Large intestine (tissue), 12 donors: ENCODE measurements at places on chromosomes 5 and 9. TPM values are rescaled to one million over a fixed set of nuclear protein-coding genes. Genes with fewer than 3 reads are reported as not detected.

Gene MPDZ
- polyA plus RNA-seq = 51.0 TPM

DNA sequence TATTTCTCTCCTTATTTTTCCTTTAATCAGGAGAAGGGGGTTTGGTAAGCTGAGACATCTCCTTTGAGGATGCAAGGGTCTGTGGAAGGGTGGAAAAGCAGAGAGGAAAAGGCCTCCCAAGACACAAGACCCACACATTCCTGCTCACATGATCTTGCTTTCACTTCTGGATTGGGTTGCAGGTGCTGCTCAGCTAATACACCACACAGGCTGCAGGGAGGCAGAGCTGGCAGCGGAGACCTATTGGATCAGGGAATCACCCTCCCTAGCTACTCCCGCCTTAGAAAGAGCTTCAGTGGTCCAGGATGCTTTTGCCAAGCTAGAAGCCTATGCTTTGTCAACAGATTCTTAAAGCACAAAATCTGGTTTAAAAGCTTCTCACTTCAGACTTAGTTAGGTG, 87.6 kb upstream of the IL33 start:
- DNase-seq = no peak
- H3K4me1 ChIP-seq = no peaks in the 10 kb centered on the region

Gene OR13C4
- polyA plus RNA-seq = not detected

Gene OR1J2
- not detected for polyA plus RNA-seq

DNA sequence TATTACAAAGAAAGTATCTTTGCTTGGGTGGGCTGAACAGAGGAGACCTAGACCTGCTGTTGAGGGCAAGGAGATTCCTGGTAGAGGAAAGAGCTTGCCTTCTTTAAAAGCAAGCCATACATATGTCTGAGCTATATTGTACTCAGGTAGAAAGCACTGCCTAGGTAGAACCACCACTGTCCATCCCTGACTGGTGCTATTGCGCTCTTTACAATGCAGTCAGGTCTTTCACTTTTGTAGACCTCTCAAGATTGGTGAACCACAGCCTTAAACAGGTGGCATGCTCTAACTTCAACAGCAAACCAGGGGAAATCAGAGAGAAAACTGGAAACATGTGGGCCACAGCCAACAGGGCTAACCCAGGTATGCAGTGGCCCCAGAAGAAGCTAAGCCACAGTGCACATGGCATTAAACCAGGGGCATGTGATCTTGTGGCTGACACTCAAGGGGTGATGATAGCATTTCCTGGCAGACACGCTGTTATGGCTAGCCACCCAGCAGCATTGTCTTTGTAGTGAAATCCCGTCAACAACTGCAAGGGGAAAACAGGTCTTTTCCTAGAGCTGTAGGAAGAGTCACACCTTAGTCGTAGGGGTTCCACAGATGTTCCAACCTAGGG, 253.9 kb upstream of the PCSK5 start:
- no peak for DNase-seq
- H3K36me3 ChIP-seq = no peaks in the 10 kb centered on the region
- no peaks in the 10 kb centered on the region for H3K27me3 ChIP-seq
- no peak overlapping the region for H3K27ac ChIP-seq
- no peaks in the 10 kb centered on the region for H3K4me1 ChIP-seq
- no peak overlapping the region for H3K4me3 ChIP-seq
